HCT116 (cell line): ENCODE measurements at places on chromosomes 13 and 19.

DNA sequence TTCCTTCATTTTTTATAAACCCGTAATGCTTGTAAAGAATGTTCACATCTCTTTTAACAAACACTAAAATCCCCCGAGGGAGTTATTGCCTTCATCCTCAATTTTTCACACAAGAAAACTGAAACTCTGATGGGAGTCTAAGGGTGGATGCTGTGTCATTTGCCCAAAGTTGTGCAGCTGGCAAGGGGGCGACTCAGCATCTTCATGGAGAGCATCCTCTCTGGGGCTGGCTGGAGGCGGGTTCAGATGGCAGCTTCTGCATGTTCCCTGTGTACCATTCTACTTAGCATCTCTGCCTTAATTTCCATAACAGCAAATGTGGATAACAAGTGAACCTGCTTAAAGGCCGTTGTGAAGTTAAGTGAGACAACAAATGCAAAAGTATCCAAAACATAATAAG, 256.4 kb downstream of the IRS2 start:
- no peak for DNase-seq

GRCh38 chr13:85408415-85408814, 390.8 kb downstream of the SLITRK6 start:
- no peak for DNase-seq

- no peak for DNase-seq
Observed at GRCh38 chr19:19554074-19555023, 16.3 kb downstream of the CILP2 start.

GRCh38 chr13:80319004-80319403, 21.9 kb downstream of the SPRY2 start:
- no peak for DNase-seq

DNA sequence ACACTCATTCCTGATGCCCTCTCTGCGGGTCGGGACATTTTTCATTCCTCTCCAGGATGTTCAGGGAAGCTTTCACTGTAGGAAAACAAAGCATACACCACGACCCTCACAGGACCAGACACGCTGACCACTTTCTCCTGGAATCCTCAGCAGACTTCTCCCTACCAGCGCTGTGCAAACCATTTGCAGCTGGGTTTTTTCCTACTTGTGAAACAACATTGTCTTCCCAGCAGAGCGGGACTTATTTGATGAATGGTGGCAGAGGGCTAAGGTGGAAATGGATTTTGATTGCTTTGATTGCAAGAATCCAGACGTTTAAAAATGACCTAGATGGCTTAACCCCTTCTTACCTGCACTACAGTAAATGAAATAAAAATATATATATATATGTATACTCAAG, 265.9 kb downstream of the TBC1D4 start:
- no peak for DNase-seq

- no peak for DNase-seq
Observed at GRCh38 chr19:6730941-6731670, 6.3 kb downstream of the GPR108 start.

DNA sequence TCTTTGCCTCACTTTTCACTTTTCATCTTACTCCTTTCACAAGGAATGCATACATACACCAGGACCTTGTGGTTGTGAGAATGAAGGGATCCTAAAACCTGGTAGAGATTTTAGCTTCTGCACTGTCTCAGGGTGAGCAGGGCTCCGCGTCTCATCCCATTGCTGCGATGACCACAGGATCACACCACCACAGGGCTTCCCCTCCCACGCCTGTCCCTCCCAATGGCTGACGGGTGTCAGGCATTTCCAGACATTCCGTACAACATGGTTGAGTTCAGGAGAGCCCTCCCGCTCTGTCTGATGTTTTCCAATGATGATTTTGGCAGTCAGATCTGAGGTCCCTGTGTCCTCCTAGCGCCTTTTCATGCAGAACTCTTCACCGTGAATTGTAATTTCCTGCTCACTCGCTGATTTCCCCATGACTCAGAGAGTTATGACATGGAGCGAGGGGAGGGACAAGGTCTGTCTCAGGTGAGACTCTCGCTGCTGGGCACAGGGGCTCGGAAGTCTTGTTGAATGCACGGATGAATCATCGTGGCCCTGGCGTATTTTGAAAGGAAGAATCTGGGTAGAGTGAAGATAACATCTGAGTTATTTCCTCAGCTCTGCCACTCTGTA, 102.8 kb downstream of the TEX29 start:
- peak; percentile 80 for DNase-seq

GRCh38 chr13:47251771-47252170, 354.9 kb upstream of the HTR2A start:
- DNase-seq = no peak

DNA sequence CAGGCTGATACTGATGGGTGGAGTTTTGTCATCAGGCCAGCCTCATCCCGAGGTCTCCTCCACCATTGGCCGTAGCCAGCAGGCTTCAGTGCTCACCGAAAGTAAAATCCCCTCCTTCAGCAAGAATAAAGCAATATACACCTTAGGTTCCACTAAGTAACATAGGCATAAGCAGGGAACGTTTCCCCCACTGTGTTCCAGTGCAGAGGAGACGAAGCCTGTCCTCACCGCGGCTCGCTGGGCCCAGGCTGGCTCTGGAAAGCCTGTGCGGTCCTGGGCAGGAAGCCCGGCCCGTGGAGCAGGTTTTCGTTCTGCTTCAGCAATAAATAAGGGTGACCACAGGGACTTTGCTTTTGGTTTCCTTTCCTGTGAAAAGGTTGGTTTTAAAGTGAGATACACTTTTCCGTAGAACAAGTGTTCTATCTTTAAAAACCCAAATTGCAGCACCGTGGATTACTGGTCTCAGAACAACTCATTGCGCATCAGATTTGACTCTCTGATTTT, 16.3 kb upstream of the TEX29 start:
- DNase-seq = no peak

DNA sequence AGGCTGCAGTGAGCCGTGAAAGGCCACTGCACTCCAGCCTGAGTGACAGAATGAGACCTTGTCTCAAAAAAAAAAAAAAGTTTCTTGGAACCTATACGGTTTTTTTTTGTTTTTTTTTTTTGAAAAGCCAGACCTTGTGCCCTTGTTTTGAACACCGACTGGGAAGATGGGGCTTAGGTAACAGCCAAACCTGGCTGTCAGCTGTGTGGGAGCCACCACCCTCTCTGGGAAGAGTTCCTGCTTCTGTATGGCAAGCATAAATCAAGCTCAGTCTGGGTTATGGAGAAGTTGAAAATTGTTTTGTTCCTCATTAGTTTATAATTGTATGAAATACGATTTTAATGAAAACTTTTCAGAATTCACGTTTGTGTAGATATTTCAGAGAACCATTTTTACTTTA, 39.5 kb downstream of the MPHOSPH8 start:
- DNase-seq = no peak

DNA sequence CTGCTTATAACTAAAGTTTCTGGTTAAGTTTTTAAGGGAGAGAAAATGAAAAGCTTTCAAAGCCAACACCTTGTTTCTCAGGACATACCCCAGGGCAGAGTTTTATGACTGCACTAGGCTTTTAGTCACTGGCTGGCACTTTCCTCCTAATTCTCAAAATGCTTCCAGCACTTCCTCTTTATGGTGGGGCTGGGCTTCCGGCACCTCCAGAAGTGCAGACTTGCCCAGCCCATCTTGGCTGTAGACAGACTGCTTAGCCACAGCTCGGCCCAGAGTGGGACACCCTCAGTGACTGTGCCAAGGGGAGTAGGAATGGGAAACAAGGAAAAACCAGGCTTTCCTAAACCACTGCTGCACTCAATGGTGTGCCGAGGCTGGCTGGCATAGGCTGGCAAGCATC, 23.2 kb upstream of the GTF3A start:
- DNase-seq = no peak

DNA sequence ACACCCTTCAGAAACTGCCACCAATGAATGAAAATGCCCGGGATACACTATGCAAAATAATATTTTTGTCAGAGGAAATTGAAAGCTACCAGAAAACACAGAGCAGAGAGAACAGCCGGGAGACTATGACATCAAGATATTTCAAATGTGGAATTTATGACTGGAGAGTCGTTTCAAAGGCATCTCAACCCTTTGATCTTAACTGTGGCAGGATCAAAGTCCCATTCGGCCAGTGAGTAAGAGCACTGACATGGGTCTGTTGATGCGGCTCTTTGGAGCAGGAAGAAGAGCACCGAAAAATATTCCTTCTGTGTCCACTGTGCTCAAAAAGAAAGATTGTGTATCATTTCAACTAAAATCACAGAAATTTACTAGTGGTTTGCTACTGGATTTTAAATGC, 201.9 kb downstream of the RFC3 start:
- peak; percentile 85 for DNase-seq

DNA sequence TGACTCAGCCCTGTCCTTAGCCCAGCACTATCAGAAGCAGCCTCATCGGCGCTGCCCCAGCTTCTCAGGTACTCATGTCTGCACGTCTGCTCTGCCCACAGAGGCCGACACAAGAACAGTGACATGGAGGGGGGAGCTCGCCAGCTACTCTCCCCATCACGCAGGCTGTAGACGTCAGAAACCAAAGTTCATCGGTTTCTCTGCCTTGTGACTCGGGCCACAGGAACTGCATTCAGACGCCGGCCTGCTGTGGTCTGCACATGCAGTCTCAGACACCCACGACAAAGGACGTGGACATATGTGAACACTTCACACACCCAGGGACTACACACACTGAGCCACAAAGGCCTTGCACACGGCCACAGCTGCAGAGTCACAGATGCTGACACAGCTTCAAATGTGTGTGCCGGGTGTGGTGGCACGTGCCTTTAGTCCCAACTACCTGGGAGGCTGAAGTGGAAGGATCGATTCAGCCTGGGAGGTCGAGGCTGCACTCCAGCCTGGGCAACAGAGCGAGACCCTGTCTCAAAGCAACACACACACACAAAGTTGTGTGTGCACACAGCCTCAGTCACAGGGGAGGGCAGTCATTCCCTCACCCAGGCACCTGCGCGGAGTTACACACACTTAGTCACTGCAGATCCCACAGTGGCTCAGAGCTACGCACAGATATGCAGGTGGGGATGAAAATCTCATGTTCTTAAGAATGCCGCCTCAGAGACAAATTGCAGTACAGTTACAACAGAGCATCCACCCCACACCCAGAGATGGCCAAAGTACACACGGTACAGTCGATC, 4.9 kb upstream of the ZFP36 start:
- peak; percentile 78 for DNase-seq

GRCh38 chr19:21434516-21434915, 37.6 kb downstream of the ZNF493 start:
- DNase-seq = no peak

- DNase-seq = no peak
Observed at GRCh38 chr19:46762245-46762890, 16.1 kb upstream of the STRN4 start.

- no peak for DNase-seq
Observed at GRCh38 chr13:88104576-88104975, 433.4 kb downstream of the SLITRK5 start.

GRCh38 chr13:62659365-62659764, 1243.7 kb upstream of the PCDH20 start:
- DNase-seq = no peak

- no peak for DNase-seq
Observed at GRCh38 chr19:32388393-32388855, 17.1 kb upstream of the DPY19L3 start.

DNA sequence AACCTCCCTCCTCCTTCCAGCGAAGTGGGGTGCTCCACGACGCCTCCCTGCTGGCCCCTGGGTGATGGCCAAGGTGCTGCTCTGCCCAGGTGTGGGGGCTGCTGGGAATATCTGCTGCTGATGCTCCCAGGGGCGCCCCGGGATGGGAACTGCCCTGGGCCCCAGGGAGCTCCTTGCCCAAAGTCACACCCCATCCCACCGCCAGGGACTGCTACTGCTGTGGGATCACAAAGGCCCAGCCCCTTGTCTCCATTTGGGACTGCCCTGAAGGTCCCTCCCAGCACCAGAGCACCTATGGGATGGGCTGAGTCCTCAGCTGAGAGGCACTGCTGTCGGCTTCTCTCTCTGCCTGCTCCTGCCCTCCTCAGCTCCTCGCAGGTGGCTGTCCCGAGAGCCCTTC, 19.0 kb downstream of the CHST8 start:
- no peak for DNase-seq

GRCh38 chr13:62611343-62611742, 1195.7 kb upstream of the PCDH20 start:
- no peak for DNase-seq

GRCh38 chr19:10092648-10093294, 6.7 kb downstream of the SHFL start:
- no peak for DNase-seq

GRCh38 chr19:18506101-18506930, 15.6 kb downstream of the ELL start:
- DNase-seq = no peak

- no peak for DNase-seq
Observed at GRCh38 chr13:102816708-102817107, 17.8 kb downstream of the BIVM start.

- no peak for DNase-seq
Observed at GRCh38 chr13:98752467-98753290, at the start of gene SLC15A1. SLC15A1 (minus strand) TSS chr13:98752672; CDS start chr13:98752598, 74 bp downstream.

- DNase-seq = no peak
Observed at GRCh38 chr13:39035799-39036198, 2.1 kb downstream of the PROSER1 start.

DNA sequence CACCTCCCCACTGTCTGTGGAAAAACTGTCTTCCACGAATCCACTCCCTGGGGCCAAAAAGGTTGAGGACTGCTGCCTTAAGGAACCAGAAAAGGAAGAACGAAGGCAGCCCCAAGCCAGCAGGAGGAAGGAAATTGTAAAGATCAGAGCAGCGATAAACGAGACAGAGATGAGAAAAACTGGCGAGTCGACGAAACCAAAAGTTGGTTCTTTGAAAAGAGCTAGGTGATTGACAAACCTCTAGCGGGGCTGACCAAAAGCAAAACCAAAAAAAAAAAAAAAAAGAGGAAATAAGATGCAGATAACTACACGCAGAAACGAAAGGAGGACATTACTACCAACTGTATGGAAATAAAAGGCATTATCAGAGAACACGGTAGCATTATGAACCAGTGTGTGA, 76.9 kb downstream of the GADD45B start:
- DNase-seq = no peak

- DNase-seq = no peak
Observed at GRCh38 chr13:42113478-42113877, 65.0 kb downstream of the DGKH start.

DNA sequence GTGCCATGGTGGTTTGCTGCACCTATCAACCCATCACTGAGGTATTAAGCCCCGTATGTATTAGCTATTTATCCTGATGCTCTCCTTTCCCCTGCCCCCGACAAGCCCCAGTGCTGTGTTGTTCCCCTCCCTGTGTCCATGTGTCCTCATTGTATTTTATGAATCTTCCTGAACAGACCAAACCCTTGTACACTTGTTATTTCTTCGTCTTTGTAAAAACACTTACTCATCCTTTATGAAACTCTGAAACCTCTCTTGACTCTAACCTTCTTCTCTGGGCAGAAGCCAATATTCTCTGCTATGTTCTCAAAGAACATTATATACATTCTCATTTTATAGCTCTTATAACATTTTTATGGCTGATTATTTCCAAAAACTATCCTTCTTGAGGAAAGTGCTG, 746.9 kb downstream of the EFNB2 start:
- no peak for DNase-seq

DNA sequence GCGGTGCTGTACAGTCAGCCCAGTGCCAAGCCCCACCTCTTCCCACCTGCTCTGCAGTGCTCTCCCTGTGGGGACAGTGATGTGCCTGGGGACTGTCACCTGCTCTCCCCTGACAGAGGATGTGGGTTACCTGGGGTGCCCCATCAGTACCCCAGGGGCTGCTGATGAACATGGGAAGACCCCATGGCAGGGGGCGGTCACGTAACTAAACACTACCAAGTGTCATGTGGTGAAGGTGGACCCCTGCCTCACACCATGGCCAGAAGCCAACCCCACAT, 12.7 kb downstream of the KDM4B start:
- no peak for DNase-seq
